Heart right ventricle (tissue), 16 donors: ENCODE measurements at places on chromosomes 13 and 19. TPM values are rescaled to one million over a fixed set of nuclear protein-coding genes. Genes with fewer than 3 reads are reported as not detected.

Gene PPP1R37
- total RNA-seq, result 18.7 TPM

Gene IZUMO1
- 0.90 TPM for total RNA-seq

Gene ADGRE1
- not detected for total RNA-seq

DNA sequence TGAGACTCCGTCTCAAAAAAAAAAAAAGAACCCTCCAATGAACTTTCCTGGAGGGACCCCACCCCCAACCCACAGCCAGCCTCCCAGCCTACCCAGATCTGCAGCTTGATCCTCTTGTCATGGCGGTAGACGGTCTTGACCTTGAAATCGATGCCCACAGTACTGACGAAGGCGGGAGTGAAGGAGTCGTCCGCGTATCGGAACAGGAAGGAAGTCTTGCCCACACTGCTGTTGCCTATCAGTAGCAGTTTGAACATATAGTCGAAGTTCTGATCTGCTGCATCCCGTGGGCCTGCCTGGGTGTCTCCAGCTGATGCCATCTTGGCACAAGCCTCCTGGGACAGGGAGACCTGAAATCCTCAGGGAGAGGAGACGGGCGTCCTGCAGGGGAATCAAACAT is 2.4 kb downstream of the RAB3D start:
- no peak overlapping the region for H3K27ac ChIP-seq
- H3K4me3 ChIP-seq, result no peak overlapping the region
- H3K36me3 ChIP-seq, result peaks cover 49% of the 10 kb centered on the region
- no peak for DNase-seq

GRCh38 chr13:82947191-82947621 is 935.1 kb downstream of the SLITRK1 start:
- H3K36me3 ChIP-seq, result no peaks in the 10 kb centered on the region
- no peak overlapping the region for H3K4me3 ChIP-seq
- H3K27ac ChIP-seq, result no peak overlapping the region
- H3K27me3 ChIP-seq, result no peaks in the 10 kb centered on the region
- no peaks in the 10 kb centered on the region for H3K4me1 ChIP-seq
- DNase-seq, result no peak

- no peaks in the 10 kb centered on the region for H3K4me1 ChIP-seq
- DNase-seq, result no peak
- no peaks in the 10 kb centered on the region for H3K36me3 ChIP-seq
- H3K27me3 ChIP-seq, result no peaks in the 10 kb centered on the region
Measured at GRCh38 chr13:51158365-51158764, 47.3 kb upstream of the C13orf42 start.
